Left ventricle myocardium inferior (tissue), 1 donor: ENCODE measurements at places on chromosomes 5 and 9. TPM values are rescaled to one million over a fixed set of nuclear protein-coding genes. Genes with fewer than 3 reads are reported as not detected.

DNA sequence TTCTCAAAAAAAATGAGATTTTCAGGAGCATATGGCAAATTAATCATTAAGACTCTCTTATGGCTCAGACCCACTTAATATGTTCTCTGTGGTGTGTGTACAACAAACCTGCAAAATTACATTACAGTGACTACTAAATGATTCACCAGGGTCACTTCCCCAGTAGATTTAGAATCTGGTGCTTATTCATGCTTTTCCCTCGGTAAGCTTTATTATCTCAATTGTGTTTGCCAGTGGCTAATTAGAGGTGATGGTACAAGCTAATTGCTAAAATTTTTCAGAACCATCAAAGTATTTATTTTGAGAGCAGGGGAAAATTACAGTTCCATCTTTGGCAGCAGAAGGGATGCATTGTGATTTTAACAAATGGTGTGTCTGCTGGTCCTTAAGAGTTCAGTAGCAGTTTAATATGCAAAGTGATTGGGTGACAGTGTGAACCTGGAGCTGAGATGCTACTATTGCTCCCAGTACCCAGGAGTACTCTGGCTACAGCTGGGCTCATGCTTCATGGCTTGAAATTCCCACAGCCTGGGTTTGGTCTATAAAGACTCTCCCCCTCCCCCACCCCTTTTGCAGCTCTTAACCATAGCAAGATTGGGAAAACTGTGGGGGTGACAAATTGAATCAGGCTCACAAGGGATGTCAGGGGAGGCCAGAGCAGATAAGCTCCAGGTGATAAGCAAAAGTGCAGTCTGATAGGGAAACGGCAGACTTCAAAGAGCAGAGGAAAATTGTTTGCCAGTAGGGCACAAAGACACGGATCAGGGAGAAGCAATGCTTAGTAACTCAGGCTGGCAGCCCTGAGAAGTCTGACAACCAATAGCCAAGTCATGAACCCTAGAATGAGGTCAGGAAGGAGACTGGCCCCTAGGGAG is 92.8 kb upstream of the RAD23B start:
- no peak for DNase-seq

- DNase-seq = no peak
Observed at GRCh38 chr5:15794052-15794985, 294.3 kb downstream of the FBXL7 start.

DNA sequence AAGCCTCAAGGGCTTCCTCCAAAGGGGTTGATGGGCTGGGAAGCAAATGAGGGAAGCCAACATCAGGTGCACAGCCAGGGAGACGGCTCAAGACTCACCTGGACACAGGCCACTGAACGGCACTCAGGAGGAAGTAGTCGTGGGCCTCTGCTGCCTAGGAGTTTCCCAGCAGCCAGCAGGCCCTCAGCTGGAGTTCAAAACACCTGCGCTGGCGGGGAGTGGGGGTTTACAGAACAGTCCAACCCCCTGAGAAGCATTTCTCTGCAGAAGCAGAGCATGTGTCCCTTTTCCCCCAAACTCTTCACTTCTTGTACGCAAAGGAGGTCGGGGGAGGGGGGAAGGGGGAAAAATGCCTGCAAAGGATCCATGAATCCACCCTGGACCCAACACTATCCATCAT is 2.3 kb downstream of the WHRN start:
- DNase-seq = no peak

DNA sequence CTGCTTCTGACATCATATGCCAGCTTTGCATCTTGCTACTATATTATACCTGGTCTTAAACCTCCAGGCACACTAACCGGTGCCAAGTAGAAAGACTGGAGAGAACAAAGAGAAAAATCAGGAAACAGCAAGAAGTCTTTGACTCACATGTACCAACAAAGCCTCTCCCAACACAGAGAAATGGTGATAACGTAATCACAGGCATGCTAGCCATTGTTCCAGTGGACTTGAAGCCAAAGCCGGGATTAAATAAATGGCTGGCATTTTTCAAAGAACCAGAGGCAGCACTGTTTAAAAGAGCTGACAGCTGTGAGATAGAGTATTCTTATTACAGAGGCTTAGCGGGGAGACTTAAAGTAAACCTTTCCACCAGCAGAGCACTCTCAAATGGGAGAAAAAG is 148.4 kb upstream of the NFIL3 start:
- no peak for DNase-seq

GRCh38 chr5:26690511-26690910 is 347.9 kb downstream of the CDH9 start:
- no peak for DNase-seq

Gene NKD2
- 3.7 TPM for total RNA-seq

DNA sequence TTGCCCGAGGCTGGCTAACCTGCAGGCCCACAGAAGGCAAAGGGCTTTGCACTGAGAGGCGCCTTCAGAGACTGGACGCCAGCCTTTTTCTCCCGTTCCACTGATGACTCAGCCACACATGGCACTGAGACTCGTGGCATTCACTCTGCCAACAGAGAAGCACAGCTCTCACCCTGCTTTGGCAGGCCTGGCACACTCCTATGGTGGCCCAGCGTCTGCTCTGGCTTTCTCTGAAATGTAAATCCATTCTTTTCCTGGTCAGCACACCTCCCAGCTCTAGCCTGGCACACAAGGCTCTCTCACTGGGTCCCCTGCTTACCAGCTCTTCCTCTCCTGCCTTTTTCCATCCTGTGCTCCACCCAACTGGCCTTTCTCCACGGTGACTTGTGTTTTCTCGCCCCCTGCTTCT is 5.9 kb upstream of the MELK start:
- DNase-seq = no peak

DNA sequence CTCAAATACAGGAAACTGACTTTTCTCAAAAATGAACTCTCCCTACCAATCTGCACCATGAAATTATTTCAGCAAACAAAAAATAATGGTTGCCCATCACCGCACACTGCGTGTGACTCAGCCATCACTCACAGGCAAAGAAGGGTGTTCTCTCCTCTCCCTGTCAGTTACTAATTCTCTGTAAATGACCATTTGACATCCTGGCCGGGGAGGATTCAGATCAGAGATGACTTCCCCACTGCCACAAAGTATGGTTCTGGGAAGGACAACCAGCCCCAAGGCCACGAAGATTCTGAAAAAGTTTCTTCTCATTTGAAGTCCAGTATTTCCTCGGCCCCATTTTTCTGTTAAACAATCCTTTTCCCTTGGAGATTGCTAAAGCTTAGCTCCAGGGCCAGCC is 199.4 kb downstream of the AUH start:
- DNase-seq = no peak

Gene UBTD2
- 7.6 TPM for total RNA-seq

- DNase-seq = no peak
Observed at GRCh38 chr9:100478192-100478591, 5.2 kb downstream of the TMEFF1 start.

DNA sequence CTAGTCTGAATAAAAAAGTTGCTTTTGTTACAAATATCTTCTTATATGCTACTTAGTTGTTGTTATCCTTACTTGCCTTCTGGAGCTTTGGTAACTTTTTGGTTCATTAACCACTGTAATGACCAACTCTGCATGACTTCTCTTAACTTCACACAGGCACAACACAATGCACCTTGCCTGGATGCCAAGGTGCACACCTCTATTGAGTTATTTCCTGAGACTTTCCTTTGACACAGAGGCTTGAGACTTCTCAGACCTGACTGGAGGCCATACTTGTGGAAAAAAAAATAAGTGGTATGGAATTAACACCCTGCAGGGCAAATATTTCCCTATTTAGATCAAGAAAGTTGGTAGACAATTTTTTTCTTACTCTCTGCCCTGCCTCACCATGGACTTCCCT is 1925.6 kb downstream of the EFNA5 start:
- DNase-seq = no peak

Gene ACOT12
- total RNA-seq = not detected

DNA sequence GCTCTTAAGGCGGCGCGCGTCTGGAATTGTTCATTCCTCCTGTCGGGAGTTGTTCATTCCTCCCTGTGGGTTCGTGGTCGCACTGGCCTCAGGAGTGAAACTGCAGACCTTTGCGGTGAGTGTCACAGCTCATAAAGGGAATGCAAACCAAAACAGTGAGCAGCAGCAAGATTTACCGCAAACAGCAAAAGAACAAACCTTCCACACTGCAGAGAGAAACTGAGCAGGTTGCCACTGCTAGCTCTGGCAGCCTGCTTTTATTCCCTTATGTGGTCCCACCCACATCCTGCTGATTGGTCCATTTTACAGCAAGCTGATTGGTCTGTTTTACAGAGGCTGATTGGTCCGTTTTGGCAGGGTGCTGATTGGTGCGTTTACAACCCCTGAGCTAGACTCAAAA is 1365.3 kb upstream of the WWC1 start:
- no peak for DNase-seq

DNA sequence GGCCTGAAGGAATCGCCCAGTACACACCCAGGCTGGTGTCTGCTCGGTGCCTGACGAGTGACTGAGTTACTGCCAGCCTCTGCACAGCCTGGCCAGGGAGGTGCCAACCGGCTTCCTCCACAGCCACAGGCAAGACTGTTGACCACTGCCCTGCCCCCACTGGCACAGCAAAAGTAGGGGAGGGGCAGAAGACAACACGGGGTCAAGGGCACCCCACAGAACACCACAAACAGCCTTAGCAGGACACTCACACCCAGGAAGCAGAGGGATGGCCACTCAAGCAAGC is 722 bp upstream of the LHX3 start:
- no peak for DNase-seq

DNA sequence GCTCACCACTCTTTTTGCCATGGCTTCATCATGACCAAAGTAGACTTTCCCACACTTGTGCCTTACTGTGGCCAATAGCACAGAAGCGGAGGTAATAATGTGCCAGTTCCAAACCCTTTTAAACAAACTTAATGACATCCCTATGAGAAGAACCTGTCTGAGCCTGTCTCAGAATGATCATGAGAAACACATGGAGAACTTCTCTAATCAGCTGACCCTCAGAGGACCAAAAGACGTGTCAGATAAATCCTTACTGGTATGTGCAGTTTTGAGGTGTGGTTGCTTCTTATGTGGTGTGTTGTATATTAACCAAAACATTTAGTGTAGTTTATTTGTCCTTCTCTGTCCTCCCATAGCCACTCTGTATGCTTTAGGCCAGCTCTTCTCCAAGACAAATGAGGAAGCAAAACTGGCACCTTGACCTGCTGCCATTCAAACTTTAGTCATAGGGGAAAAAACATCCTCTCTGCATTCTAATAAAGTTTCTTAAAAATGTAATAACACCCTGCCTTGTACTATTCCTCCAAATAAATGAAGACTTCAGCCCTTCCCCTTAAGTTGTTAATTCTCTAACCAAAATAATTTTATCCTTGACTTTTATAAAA is 168.9 kb downstream of the MUSK start:
- DNase-seq = no peak

Gene PCDHB9
- 1.2 TPM for total RNA-seq

DNA sequence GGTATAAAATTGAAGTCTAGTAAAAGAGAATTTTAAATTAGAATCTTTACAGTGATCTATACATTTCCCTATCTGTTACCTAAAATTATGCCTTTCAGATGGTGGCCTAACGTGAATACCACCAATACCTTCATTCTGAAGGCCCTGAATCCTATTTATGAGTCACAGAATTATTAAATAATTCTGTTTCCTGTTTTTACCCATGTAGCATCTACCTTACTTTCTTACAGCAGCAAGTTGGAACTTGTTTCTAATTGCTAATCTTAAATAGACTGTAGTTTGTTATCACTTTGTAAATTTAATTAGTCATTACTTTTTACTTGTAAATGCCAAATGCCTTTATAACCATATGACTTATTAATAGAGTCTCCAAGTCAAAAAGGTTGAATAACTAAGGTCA is 135.0 kb downstream of the PDE4D start:
- DNase-seq = no peak
